ENCODE measurements at places on chromosomes 1 and 21.
A peak's percentile ranks its signal among the peaks of the same experiment; 100 is the strongest.

DNA sequence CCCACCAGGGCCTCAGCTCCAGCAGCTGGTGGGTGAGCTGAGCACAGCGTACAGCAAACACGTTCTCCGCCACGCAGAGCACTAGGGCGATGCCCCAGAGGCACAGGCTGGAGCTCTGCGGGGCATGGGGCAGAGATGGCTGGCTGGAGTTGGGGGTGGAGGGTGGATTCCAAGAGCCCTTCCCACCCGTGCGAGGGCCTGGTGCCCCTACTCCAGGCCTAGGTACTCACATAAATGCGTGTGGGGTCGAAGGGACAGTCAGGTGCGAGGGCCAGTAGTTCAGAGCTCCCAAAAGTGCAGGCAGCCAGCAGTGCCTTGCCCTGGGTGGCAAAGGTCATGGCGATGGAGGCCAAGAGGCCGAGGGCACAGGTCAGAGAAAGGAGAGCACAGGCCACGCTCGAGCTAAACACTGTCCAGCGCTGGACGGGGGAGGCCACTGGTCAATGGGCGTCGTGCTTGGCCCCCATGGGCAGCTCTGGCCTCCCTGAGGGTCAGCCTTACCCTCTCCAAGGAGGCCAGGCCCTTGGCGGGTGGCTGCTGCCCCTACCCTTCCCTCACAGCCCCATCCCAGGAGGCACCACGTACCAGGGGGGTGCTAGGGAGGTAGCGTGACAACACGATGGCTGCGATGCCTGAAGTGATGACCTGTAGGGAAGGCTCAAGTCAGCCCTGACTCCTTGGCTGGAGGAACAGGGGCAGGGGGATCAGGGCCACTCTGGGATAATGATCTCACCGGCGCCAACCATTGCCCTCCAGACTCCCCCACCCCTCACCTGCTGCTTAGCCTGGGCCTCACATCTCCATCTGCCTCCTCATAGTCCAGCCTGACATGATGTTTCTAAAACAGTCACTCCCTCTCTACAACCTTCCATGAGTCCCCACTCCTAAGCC, 5.6 kb downstream of the TMEM54 start:
- DNase-seq: no peak

DNA sequence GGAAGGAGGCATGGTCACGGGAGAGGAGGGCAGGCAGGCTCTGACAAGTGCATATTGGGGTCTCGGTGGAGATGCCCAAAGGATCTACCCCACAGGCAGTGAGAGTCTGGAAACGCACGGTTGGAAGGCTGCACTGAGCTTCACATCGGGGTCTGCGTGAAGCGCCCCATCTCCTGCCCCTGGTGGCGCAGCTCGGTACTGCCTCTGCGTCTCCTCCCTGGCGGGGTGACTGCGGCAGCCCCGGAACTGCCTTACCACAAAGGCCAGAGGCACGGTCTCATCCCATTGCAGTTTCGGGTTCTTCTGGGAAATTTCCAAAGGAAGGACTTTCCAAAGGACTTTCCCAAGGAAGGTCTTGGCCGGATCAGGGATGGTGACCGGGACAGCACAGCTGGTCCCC, 69.2 kb upstream of the AJAP1 start:
- no peak for DNase-seq

- no peak for DNase-seq
These were observed 52.8 kb upstream of the LYPLAL1 start for GRCh38 chr1:219120624-219121544.

- peak; percentile 73 for DNase-seq
These were observed 11.9 kb downstream of the FASLG start for GRCh38 chr1:172670791-172671190.

GRCh38 chr1:89475269-89475668, 49.4 kb upstream of the LRRC8B start:
- DNase-seq: no peak

DNA sequence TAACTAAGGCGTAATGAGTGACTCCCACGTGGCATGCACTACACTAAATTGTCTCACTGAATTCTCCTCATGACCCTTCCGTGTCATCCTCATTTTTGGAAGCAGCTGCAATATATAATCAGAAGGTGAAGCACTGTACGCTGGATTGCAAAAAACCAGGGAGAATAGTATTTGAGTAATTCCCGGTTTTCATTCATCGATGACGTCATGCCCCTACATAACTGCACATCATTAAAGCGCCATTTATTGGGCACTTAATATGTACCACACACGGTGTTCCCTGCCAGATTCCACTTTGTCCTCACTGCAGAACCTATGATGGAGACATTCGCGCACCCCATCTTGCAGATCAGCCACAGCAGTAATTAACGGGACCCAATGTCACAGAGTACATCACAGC, 41.0 kb downstream of the DHRS3 start:
- no peak for DNase-seq

DNA sequence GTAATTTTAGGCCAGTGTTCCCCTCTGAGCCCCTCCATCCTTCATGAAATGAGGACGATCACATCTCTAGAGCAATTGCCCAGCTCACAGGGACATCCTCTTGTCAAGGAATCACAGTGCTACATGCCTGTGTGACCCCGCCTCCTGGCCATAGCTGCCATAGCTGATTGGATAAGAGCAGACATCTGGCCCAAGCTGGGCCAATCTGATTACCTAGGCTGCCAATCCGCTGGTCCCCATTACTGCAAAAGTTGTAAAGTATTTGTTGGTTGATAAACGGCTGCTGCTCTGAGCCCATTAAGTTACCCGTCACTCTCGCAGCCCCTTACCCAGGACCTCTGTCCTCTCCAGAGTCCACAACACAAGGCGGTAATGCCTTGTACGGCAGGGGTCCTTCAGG, 8.3 kb downstream of the NT5C1A start:
- no peak for DNase-seq

- DNase-seq: peak; percentile 13
These were observed 40.7 kb upstream of the SCMH1 start for GRCh38 chr1:41282679-41283317.

GRCh38 chr21:43363506-43364260, 63.2 kb downstream of the SIK1 start:
- no peak for DNase-seq

DNA sequence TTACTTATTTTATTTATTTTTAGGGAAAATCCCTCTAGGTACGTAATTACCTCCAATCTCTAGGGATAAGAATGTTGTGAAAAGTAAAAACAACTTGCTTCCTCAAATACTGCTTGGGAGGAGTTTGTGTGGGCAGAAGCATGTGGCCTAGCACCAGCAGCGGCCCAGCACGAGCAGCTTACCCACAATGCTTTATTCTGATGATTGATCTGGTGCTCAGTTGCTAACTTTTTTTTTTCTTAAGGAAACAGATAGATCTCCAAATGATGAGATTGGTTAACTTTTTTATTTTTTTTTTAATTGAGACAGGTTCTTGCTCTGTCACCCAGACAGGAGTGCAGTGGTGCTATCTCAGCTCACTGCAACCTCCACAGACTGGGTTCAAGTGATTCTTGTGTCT, 4.2 kb downstream of the CLIC6 start:
- no peak for DNase-seq

DNA sequence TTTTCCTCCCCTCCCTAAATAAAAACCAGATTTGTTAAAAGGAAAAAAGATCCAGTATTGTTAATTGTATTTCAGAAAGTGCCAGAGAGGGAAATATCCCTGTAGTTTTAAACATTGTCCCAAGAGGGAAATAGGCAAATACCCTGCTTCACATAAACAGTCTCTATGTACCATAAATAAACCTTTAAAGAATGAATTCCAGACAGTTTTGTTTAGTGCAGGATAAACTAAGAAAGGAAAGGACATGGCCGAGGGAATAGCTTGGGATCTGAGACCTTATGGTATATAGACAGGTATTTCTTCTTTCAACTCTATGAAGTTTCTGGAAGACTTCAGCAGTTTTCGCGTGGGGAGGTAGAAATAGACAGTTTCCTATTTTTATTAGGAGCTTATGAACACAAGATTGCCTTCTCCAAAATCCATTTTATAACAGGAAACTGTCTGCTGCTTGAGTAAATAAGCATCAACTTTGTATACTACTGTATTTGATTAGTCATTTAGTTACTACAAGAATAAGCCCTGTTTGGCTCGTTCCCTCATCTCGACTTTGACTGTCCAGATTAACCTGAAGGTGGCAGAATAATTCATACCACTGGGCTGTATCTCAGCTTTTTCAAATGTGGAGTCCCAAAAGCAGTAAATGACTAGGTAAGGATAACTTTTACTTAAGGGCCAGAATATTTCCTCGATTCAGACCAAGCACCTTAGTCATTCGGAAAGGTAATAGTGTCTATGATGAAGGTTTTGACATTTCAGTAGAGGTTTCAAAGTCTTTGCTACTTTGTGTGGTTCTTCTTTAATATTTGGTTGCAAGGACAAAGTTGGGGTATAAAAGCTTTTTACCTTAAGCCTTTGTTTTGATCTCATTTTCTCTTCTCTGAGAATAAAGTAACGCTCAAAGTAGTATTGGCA, 177.5 kb downstream of the VPS13D start:
- no peak for DNase-seq

DNA sequence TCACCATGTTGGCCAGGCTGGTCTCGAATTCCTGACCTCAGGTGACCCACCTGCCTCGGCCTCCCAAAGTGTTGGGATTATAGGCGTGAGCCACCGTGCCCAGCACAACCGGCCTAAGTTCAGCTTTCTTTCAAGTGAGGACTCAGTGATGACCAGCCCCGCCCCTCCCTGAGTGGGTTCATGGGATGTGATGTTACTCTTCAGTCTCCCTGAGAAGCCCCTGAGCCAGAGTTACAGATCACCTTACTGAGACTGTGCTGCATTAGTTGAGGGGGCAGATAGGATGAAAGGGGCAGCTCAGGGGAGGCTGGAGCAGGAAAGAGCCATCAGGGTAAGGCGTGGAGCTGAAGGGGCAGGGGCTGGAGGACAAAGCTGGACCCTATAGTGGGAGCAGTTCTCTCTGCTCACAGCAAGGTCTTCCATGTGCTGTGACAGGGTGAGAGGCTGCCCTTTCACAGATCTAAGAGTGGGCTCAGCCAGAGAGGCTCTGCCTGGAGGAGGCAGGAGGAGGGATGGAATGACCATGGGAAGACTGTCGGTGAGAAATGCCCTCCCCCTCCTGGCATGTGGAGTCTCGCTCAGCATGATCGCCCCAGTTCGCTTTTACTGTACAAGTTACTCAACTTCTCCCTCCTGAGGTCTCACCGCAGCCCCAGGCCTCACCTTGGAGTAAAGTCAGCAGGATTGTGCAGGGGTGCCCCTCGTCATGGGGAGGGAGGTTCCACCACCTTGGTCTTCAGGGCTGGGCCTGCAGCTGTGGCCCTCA, 13.4 kb downstream of the SH2D2A start:
- no peak for DNase-seq

DNA sequence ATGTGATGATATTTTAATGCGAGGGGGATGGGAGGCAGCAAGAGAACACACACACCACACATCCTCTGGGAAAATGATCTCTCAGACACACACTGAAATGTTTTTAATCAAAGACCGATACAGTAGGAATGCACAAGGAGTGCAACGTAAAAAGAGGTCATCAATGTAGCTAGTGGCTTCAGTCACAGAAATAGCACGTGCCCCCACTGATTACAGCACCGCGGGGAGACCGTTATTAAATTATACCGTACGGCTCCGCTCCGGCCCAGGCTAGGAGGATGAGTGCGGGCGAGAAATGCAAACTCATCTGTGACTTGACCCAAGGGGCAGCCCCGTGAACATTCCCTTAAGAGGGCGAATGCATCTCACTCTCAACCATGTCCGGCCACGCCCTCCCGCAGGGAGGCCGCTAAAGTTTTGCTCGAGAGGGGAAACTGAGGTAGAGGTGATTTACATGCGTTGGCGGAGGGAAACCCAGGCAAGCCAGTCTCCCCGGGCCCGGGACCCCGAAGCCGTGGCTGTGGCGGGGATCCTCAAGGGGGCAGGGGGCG, 552 bp downstream of the UBR4 start:
- DNase-seq: peak; percentile 53

- DNase-seq: no peak
These were observed 120.7 kb upstream of the SOD1 start for GRCh38 chr21:31538816-31539215.

DNA sequence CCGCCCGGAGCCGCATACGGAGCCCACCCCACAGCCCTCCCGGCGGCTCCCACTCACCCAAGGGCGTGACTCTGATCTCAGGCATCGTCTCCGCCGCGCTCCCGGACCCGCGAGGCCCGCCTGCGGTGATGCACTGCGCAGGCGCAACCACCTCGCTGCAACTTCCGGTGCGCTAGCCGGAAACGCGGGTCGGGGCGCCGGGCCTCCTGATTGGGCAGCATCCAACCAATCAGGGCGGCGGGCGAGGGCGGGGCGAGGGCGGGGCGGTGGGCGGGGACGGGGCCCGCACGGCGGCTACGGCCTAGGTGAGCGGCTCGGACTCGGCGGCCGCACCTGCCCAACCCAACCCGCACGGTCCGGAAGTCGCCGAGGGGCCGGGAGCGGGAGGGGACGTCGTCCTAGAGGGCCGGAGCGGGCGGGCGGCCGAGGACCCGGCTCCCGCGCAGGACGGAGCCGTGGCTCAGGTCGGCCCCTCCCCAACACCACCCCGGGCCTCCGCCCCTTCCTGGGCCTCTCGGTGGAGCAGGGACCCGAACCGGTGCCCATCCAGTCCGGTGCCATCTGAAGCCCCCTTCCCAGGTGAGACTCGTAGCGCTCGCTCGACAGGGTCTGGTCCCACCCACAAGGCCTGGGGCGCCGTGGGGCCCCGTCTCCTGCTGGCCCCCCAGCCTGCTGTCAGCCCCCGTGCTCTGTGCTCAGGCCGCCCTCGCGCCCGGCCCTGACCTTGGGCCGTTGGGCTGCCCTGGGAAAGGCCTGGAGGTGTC, at the start of the genes CPTP and INTS11:
CPTP (plus strand) TSS at position 279 of the 764 bp plus-strand sequence. CDS start 2,109 bp downstream, outside the sequence.
INTS11 (minus strand) TSS at position 137 of the 764 bp plus-strand sequence; CDS start at position 85, 52 bp downstream.
- DNase-seq: peak; percentile 95

DNA sequence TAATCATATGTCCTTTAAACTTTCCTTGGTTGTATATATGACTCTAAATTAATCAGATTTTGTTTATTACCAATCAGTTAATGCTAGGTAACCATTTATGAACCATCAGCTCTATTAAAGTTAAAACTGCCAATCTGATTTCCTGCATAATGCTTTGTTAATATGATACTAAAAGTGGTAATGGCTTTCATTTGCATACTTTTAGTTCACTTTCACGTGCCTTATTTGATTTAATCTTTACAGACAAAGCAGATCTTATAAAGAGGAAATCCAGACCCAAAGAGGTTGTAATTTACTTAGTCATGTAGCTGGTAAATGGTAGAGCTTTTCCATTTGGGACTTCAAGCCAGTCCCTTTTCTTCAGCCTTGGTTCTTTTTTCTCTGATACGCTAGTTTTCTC, 61.3 kb downstream of the CLIC4 start:
- DNase-seq: no peak

DNA sequence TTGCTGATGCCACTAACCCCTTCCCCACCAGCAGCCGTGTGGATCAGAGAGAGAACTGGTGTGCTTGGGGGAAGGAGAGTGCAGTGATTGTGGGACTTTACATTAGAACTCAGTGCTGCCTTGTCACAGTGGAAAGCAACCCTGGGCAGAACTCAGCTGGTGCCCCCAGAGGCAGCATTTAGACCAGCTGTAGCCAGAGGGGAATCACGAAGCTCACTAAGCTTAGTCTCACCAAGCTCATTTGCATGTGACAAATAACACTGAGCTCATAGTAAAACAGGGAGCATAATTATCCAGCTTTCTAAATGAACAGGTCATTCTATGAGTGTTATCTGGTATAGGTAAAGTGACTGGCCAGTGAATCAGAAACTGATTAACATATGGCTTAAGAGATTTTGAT, 9.8 kb upstream of the SMAP2 start:
- no peak for DNase-seq

GRCh38 chr1:101508913-101509312, 272.1 kb downstream of the S1PR1 start:
- no peak for DNase-seq

Measured in CD4-positive, alpha-beta T cell treated with Interleukin-4 for 1 hour (primary cell).